ENCODE measurements at places on chromosomes 2 and 18.

- no peak for DNase-seq
Measured at GRCh38 chr2:137879121-137879520, 85.2 kb upstream of the HNMT start.

GRCh38 chr18:2312440-2312839, 258.9 kb downstream of the METTL4 start:
- DNase-seq, result no peak

- DNase-seq, result no peak
Measured at GRCh38 chr2:180405520-180405919, 398.4 kb upstream of the CWC22 start.

- DNase-seq, result peak; percentile 20
Measured at GRCh38 chr18:79532313-79533007, 136.7 kb downstream of the NFATC1 start.

GRCh38 chr2:169664978-169665930, 29.0 kb downstream of the CFAP210 start:
- DNase-seq, result no peak

DNA sequence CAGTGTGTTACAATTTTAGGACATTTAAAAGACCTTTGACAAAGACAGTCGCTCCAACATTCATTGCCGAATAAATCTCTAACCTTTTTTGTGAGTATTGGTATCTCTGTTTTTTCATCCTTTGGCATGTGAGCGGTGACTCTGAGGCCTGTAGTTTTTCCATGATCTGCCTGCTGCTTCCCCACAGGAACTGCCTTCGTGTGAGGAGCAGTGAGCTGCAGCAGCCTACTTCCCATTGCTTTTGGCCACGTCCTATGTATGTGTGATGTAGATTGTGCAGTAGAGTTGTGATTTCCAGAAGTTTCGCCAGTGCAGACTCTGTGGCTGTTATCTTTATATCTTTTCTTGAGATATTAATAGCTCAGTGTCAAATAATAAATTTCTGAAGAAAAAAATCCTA, 79.8 kb downstream of the UGGT1 start:
- no peak for DNase-seq

DNA sequence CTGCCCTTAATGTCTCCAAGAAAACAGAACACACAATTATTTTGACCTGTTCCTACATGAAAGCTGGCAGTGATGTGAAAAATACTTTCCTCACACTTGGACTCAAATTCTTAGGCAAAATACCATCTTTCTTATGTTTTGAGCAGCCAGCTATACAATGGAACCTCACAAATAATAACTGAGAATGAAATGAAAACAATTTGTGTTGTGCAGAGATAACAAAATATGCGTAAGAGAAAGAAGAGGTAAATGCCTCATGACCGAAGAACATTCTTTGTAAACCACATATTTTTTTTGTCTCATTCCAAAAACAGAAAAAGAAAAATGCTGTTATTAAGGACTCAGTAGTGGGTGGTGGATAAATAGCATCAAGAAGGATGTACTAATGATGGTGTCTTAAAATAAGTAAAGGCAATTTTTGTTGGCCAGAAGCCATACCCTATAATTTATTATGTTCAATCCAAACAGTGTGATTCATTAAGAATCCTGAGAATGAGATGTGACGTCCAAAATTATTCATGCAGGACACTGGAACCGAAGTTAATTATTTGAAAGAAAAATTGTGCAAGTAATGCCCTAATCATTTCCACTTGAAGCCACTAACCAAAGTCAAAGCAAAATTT, 193.0 kb upstream of the NETO1 start:
- peak; percentile 33 for DNase-seq

DNA sequence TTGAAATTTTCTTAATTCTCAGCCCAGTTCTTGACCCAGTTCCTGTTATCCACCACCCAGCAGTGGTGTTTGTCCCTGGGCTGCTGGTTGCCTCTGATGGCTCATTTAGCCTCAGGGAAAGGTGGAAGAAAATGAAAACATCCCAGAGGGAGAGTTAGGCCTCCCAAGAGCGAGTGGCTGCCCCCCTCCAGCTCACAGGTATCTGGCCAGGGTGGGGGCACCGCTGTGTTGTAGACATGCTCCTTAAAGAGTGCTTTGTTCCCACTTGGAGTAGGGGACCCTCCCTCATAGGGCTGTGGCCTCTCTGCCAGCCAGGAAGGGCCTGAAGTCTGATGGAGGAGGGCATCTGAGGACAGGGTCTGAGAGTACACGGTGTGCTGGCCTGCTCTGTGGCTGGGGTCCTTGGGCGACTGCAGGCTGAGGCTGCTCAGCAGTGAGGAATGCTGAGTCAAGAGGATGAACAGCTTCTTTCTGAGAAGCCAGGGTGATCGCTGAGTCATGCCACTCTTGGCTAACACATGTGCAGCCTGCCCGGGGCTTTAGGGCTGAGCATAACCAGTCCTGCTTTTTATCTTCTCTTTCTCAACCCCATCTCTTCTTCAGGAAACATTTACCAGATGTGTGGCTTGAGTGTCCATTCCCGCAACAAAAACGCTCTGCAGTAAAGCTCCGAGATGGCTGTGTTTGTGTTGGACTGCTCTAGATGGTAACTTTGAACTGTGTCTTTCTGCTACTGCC, 72.3 kb downstream of the IL1R2 start:
- DNase-seq, result no peak

- no peak for DNase-seq
Measured at GRCh38 chr2:236816197-236817170, 246.9 kb downstream of the ACKR3 start.

GRCh38 chr2:149832324-149832723, 244.7 kb upstream of the MMADHC start:
- DNase-seq, result no peak

GRCh38 chr2:33395655-33396249, 80.7 kb upstream of the RASGRP3 start:
- DNase-seq, result peak; percentile 37

- DNase-seq, result peak; percentile 28
Measured at GRCh38 chr18:25039781-25040180, 312.2 kb downstream of the ZNF521 start.

DNA sequence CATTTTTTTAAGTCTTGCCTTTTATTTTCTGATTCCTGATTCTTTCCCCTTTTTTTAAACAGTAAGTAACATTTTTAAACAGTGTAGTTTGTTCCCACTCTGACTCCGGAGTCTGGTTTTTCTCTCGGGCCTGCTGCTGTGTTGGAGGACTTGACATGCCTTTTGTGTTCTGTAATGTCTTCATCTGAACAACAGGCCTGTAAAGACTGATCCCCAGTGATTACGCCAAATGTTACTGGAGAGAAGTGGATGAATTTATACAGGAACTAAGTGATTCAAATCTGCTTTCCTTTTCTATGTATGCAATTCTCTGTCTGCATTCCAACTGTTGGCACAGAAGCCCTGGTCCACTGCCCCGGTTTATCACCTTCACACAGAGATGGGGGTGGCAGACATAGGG, 54.3 kb upstream of the RMDN2 start:
- DNase-seq, result no peak
